CD4-positive, alpha-beta T cell treated with Interleukin-10 for 1 hour (primary cell): ENCODE measurements at places on chromosomes 7 and 10.
A peak's percentile ranks its signal among the peaks of the same experiment; 100 is the strongest.

DNA sequence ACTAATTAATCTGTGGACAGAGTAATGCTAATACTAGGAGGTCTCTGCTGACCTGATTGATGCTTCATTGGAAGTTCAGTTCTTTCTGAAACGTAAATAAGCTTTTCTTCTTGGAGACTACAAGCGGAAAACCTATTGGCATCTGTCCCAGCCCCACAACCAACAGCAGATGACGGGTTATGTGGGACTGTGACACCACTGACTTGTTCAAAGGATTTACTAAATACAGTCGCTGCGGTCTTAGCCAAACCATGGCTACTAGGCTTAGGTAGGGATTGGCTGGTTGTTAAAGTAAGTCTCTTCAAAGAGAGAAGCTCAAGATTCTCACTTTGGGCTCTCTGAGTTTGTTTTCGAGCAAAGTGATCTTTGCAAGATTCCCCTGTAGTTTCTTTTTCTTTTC lies 68.3 kb downstream of the HYCC1 start:
- DNase-seq, result no peak

GRCh38 chr10:80498833-80499741 lies 38.6 kb upstream of the SH2D4B start:
- peak; percentile 41 for DNase-seq

DNA sequence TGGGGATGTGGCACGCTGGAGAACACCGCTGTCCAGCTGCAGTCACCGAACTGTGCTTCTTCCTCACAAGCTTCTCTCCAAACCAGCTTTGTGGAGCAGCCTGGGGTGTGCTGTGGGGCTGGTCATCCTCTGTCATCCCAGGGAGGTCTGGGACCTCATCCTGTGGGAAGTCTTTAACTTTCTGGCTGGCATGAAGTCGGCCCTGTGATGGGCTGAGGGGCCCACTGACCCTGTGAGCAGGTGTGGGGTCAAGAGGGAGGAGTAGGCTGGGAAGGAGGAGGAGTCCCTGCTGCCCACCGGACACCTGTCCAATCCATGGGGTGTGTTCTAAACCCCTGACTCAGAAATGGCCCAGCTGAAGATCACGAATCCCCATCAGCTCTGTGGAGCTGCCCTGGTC lies 136.2 kb upstream of the SHH start:
- no peak for DNase-seq

DNA sequence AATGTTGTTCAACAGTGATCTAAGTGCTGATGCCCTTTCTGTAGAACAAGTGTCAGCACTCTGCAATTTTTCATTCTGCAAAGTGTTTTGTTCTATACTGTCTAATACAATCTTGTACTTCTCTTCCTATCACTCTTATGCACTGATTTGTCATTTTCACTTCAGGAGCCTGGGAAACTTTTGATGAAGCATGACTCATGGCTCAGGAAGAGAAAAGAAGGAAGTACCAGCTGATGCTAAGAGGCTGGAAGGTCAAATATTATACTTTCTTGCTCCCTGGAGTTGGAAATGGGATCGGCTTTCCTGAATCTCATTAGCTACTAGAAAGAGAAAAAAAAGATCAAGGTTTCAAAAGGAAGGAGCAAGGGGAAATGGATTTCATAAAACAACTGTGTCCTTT lies 45.8 kb downstream of the DGKI start:
- DNase-seq, result no peak

DNA sequence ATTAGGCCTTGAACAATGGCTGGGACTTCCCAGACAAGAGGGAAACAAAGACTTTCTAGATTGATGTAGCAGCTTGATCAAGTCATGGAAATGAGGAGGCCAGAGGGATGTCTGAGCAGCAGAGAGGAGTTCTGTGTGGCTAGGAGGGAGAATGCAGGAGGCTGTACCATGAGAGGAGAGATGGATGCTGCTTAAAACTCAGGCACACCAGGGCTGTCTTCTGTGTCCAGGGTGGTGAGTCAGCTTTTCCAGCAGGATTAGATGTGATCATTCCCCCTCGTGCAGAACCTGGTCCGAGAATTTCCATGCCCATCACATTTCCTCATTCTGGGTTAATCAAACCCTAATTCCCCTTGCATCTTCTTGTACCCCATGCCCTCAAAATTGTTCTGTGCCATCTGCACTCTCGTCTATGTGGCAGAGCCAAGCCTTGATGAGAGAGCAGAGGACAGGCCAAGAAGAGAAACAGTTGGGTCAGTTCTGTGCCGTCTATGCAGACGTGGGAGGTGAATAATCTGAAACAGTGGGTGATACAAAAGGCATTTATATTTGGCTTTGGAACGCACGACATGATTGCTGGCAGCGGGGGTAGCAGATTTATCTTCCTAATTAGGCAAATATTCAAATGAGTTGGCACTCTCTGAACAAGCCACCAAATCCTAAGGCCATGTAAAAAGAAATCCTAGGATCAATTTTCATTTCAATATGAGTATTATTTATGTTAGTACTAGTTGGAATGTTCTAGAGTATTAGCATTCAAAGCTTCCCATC lies 160.7 kb downstream of the TMEM178B start:
- no peak for DNase-seq
